Naive B cell (primary cell): ENCODE measurements at places on chromosomes 1 and 21. TPM values are rescaled to one million over a fixed set of nuclear protein-coding genes. Genes with fewer than 3 reads are reported as not detected.
A peak's percentile ranks its signal among the peaks of the same experiment; 100 is the strongest.

DNA sequence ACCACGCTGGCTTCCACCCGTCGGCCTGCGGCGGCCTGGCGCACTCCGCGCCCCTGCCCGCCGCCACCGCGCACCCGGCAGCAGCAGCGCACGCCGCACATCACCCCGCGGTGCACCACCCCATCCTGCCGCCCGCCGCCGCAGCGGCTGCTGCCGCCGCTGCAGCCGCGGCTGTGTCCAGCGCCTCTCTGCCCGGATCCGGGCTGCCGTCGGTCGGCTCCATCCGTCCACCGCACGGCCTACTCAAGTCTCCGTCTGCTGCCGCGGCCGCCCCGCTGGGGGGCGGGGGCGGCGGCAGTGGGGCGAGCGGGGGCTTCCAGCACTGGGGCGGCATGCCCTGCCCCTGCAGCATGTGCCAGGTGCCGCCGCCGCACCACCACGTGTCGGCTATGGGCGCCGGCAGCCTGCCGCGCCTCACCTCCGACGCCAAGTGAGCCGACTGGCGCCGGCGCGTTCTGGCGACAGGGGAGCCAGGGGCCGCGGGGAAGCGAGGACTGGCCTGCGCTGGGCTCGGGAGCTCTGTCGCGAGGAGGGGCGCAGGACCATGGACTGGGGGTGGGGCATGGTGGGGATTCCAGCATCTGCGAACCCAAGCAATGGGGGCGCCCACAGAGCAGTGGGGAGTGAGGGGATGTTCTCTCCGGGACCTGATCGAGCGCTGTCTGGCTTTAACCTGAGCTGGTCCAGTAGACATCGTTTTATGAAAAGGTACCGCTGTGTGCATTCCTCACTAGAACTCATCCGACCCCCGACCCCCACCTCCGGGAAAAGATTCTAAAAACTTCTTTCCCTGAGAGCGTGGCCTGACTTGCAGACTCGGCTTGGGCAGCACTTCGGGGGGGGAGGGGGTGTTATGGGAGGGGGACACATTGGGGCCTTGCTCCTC lies 1.9 kb downstream of the OLIG2 start:
- no peak for DNase-seq

DNA sequence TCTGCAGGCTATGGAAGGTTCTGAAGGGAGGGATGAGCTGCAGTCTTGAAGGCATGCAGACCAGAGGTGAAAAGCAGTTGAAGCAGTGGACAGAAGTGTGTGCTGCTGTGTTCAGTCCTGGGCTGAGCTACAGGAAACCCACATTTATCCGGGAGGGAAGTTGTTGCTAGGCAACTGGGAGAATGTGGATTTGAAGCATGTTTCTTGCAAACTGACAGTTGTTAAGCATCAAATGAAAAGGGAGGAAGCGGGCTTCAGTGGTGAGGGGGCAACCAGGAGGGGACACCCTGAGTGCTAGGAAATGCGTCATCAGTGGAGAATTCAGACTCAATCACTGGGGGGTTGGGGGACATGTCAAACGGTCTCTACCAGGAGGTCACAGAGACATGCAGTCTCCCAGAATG lies 28.7 kb downstream of the ABCA4 start:
- DNase-seq, result no peak

DNA sequence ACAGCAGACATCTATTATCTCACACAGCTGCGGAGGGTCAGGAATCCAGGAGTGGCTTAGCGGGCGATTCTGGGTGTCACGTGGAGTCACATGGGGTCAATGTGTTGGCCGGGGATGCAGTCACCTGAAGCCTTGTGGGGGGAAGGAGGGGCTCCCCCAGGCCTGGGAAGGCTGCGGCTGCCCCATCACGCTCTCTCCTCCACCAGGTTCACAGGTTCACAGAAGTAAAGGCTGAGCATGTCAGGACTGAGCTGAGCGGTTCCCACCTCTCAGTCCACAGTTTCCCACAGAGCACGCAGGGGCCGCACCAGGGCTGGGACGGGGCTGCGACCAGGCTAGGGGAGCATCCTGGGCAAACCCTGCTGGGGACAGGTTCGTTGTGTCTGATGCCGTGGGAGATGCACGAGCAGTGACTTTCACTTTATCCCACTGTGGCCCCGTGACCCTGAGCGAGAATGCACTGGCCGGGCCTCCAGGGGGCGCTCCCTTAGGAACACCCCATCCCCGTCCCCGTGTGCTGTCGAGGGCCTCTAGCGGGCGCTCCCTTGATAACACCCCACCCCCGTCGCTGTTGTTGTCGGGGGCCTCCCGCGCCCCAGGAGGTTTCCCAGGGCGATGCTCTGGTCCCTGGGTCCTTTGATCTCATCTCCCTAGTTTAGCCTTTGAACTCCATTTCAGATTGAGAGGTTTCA lies 73.2 kb upstream of the TRAPPC10 start:
- DNase-seq, result peak; percentile 86

DNA sequence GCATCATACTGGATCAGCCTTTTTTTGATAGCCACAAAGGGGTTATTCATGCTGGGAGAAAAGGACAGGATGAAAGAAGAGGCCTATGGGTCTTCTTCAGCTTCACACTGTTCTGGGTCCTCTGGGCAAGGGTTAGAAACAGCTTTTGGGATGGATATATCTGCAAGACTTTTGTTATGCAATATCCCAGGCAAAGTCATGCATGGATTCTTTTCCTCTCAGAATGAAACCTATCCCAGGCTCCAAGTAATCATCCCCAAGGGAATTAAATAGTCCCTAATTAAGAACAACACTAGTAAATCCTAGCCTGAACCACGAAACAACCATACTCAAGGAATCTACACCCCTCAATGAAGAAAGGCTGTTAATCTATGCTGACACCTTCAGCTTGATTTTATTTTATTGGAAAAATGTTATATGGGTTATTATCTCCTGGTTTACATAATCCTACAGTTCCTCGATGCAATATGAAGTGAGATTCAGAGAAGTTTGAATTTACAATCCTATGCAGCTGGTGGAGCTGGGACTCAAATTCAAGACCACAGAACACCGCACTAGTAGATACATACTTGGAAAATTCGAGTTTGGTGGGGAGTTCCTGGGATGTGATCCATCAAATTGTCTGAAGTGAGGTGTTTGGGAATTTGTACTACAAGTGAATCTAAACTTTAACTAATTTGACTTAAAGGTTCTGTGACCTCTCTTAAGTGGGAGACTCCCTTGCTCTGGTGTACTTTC lies 338.6 kb downstream of the TBX15 start:
- DNase-seq, result no peak

DNA sequence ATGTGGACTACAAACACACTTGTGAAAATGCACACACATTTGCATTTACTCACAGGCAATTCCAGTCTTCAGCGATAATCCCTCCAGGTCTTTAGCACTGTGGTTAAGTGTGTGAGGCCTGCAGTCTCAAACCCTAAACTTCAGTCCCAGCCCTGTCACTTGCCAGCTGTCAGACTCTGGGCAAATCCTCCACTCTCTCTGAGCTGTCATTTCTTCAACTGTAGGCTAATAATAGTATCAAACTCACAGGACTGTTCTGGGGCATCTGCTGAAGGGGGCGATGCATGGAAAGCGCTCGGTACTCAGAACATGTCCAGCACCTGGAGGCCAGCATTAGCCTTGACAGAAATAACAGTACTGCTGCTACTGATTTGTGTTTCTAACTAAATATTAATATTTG lies 48.2 kb downstream of the NEK2 start:
- no peak for DNase-seq

DNA sequence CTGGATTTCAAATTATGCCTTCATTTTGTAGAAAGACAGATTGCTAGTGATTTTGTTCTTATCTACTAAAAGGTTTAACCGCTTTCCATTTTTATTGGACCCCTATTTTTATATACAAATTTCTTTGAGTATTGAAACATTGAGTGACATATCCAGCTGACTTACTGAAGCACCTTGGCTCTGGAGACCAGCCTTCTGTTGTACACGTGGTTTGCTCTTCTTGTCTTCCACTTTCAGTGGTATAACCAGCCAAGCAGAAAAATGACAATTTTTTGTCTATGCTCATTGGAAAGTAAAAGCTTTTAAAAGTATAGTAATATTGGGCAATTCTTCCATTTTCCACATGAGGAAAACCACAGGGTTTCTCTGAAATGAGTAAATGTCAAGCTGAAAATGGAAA lies 4.4 kb downstream of the F13B start:
- no peak for DNase-seq

CA14 gene
- polyA plus RNA-seq, result 0.76 TPM

RPTN gene
- not detected for polyA plus RNA-seq

LRRC8B gene
- polyA plus RNA-seq, result 9.9 TPM

GRCh38 chr21:37915941-37916309 lies 332 bp downstream of the KCNJ6 start:
- no peak for DNase-seq

DNA sequence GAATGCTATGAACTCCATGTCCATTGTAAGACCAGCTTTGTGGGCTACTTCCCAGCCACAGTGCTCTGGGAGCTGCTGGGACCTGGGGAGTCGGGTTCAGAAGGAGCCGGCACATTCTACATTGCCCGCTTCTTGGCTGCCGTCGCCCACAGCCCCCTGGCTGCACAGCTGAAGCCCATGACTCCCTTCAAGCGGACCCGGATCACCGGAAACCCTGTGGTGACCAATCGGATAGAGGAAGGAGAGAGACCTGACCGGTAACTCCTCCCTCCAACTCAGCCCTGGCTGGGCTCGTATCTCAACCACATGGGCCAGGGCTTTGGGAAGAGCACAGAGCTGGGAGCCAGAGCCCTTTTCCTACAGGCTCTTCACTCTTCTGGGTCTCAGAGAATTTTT lies 15.4 kb downstream of the MOV10 start:
- no peak for DNase-seq

- DNase-seq, result no peak
Measured at GRCh38 chr1:45002650-45003645, 8.2 kb downstream of the HECTD3 start.

GRCh38 chr1:227888404-227889046 lies 59.2 kb downstream of the WNT9A start:
- no peak for DNase-seq

GRCh38 chr1:231679109-231679508 lies 52.5 kb downstream of the DISC1 start:
- DNase-seq, result no peak

DYNLT5 gene
- not detected for polyA plus RNA-seq

DNA sequence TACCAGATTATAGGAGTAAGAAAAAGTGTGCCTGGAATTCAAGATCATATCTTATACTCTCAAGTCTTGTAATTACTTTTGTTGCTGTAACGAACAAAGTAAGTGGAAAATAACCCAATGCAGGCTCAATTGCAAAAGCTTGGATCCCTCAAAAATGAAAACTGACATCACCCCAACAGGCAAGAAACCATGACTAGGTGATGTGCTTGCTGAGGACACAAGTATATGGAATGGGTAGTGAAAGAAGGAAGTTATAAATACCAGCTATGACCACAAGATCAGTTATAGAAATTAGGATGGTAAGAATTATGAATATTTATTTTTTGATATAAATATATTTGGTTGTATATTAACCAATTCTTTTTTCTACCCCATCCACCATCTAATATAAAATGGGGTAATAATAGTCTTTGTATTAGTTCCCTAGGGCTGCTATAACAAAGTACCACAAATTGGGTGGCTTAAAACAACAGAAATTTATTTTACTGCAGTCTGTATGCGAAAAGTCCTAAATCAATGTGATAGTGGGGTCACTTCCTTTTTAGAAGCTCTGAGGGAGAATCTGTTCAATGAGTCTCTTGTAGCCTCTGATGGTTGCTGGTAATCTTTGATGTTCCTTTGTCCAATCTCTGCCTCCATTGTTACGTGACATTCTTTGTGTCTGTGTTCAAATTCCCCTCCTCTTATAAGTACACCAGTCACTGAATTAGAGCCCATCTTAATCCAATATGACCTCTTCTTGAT lies 45.0 kb downstream of the DUSP10 start:
- DNase-seq, result no peak

RPE65 gene
- not detected for polyA plus RNA-seq

KRTAP11-1 gene
- not detected for polyA plus RNA-seq

DNA sequence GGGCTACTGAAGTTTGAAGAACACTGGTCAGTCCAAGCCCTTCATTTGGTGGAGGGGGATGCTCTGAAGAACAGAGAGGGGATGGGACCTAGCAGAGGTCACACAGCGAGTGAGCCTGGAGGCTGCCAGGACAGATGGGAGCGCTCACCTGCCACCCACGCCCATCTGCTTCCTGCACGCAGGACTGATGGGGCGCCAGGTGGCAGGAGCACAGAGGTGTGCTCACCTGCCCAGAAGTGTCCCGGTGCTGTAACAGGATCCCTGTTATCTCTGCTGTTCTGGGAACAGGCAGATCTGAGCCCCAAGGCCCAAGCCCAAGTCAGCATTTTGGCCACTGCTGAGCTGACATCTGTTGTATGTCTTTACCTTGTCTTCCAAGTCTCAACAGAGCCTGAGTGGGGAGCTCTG lies 40.5 kb downstream of the EPHB2 start:
- DNase-seq, result no peak

CACNA1E gene
- polyA plus RNA-seq, result not detected

DNA sequence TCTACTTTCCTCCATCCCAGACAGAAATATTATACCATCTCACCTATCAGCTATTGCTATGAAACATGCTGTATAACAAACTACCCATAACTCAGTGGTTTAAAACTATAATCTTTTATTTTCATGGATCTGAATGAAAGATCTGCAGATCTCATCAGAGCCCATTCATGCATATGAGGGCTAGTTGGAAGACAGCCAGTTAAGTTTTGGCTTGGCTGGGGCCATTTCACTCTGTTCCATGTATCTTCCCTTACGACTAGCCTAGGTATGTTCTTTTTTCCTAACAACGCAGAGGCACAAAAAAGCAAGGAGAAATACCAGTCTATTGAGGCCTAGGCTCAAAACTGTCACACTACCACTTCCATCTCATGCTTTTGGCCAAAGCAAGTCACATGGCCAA lies 28.1 kb upstream of the RGS1 start:
- DNase-seq, result no peak

- DNase-seq, result no peak
Measured at GRCh38 chr1:94643819-94644218, 102.3 kb upstream of the F3 start.

- DNase-seq, result no peak
Measured at GRCh38 chr1:1306070-1306660, 1.6 kb downstream of the ACAP3 start.

GRCh38 chr1:14778898-14779865 lies 180.7 kb downstream of the KAZN start:
- no peak for DNase-seq

DNA sequence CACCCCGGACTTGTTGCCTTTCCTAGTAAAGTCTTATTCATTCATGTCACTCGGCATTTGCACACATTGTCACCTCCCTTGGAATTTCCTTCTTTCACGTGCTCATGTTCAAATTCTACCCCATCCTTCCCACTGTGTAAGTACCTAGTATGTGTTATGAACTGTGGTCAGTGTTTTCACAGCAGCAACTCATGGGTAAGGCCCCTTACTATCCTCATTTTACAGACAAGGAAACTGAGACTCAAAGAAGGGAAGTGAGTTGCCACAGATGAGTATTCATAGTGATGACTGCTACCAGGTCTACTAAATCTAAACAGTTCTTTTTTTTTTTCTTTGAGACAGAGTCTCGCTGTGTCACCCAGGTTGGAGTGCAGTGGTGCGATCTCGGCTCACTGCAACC lies 10.5 kb downstream of the CITED4 start:
- no peak for DNase-seq

OR2L3 gene
- not detected for polyA plus RNA-seq
